ENCODE measurements at places on chromosomes 5 and 9. TPM values are rescaled to one million over a fixed set of nuclear protein-coding genes. Genes with fewer than 3 reads are reported as not detected.

DNA sequence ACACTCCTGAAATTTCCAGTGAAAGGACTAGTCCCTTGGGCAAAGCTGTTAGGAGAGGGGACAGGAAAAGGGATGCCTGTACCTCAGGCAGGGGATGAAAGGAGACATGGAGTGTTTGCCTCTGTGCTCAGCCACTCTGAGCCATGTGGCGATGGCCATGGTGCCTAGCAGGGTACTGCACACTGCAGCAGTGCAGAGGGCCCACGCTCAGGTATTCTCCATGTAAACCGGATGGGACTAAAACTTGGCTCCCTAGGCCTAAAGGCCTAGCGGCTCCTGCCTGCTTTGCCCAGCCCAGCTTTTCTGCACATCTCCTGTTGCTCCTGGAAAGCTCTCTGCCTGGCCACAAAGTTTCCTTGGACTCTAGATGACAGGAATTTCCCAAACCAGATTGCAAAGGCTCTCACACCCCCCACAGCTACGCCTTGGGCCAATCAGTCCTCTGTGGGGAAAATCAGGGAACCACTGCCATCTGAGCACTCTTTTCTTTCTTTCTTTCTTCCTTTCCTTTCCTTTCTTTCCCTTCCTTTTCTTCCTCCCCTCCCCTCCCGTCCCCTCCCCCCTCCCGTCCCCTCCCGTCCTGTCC is 44.3 kb downstream of the HABP4 start:
- no peak for DNase-seq

GRCh38 chr9:90840696-90841095 is 39.1 kb downstream of the SYK start:
- no peak for DNase-seq

DNA sequence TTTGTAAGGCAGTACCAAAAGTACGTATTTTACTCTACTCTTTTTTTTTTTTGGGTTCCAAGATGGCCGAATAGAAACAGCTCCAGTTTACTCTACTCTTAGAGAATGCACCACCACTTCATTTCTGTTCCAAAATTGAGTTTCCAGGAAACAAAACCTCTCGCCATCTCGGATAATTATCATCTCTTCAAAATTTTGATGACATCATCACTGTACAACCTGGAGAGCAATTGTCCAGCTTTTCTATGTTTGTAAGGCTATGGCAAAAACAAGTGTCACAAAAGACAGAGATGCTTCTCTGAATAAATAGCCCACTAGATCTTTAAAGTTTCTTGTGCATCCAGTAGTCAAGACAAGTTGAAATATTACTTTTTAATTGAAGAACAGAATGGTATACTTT is 1631.9 kb upstream of the CDH6 start:
- no peak for DNase-seq

DNA sequence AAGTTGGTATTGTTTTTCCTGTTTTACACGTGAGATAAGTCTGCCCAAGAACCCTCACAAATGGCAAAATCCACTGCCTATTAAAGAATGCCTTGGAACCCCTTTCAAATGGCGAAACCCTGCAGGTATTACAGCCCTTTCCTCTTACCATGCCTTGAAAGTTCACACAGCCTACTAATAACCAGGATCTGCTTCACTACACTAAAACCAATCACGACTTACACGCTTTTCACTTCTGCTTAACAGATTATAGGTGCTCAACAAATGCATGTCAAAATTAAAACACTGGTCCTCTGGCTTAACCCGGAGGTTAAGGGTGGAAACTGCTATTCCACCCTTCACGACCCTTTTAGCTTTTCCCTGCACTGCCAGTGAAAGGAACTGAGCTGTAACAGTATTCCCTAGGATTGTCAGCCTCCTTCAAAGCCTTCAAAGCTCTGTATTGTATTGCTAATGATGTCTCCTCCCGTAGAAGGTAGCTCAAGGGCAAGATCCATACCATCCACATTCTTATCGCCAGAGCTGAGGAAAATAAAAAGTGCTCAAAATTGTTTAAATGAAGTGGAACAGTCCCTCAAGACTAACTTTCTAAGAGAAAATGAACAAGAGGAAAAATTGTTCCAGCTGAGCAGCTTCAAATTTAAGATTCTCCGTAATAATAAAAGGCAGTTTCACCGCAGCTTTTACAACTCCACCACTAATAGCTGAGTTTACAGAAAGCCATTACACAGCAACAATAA is 997 bp downstream of the AUH start:
- no peak for DNase-seq

- DNase-seq = no peak
Measured at GRCh38 chr9:64773491-64773931, 511.5 kb downstream of the FOXD4L5 start.

DNA sequence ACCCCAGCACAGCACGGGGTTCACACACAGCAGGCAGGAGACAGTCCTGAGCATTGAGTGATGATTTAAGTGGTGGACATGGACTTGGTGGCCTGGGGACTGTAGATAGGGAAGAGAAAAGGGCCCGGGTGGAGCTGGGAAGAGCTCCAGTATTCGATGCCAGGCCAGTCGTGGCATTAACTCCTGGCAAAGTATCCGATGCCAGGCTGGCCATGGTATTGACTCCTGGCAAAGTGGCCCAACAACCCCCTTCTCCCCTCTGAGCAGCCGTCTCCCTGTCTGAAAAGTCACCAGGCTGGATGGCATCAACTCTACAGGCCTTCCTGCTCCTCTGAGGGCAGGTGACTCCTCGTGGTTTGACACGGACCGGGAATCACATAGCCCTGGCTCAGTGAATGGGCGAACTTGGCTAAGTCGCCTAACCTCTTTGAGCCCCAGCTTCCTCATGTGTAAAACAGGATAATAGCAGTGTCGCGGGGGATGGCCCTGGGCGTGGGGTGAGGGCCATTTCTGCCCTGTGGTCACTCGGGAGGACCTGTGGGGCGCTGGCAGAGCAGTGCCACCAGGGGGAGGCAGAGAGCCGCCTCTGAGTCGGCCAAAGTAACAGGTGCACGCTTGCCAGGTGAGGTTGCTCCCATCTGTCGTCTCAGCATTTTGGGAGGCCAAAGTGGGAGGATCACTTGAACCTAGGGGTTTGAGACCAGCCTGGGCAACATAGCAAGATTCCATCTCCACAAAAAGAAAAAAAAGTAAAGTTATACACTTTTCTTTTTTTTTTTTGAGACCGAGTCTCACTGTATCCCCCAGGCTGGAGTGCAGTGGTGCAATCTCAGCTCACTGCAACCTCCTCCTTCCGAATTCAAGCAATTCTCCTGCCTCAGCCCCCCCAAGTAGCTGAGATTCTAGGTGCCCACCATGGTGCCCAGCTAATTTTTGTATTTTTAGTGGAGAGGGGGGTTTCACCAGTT is 5.7 kb upstream of the SEC16A start:
- peak; percentile 67 for DNase-seq

- DNase-seq = no peak
Measured at GRCh38 chr5:117212866-117213265, 638.2 kb upstream of the SEMA6A start.

DNA sequence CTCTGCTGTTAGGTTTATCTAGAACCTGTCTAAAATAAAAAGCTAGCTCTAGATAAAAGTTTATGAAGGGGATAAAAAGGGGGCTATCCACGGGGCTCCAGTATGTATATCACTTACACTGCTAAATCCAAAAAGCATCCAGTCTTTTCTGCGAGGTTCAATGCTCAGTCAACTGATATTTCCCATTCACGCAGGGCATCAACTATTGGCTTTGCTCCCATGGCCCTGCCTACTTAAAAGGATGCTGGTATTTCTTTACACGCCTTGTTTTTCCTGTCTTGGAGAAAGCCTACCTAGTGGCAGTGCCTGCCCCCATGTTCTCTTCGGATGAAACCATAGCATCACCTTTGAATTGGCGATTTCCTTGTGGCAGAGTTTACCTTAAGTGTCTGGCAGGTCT is 8.1 kb downstream of the SPRY4 start:
- DNase-seq = no peak

DNA sequence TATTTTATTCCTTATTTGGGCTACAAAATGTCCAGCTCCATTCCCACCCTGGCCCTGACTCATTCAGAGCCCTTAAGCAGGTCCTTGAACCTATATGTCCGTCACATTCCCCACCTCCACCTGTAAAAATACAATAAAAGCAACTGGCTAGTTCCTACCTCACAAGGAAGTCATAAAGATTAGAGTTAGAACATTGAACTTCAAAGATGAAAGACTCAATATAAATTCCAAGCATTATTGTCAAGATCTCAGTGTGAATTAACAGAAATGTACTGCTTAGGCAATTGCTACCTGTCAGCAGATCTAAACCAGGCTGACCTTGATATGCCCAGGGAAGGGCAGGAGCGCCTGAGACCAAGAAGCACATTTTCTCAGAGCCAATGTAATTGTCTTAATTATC is 221.8 kb downstream of the ENC1 start:
- no peak for DNase-seq

CCL27 gene
- not detected for total RNA-seq

OR1Q1 gene
- total RNA-seq = not detected

DNA sequence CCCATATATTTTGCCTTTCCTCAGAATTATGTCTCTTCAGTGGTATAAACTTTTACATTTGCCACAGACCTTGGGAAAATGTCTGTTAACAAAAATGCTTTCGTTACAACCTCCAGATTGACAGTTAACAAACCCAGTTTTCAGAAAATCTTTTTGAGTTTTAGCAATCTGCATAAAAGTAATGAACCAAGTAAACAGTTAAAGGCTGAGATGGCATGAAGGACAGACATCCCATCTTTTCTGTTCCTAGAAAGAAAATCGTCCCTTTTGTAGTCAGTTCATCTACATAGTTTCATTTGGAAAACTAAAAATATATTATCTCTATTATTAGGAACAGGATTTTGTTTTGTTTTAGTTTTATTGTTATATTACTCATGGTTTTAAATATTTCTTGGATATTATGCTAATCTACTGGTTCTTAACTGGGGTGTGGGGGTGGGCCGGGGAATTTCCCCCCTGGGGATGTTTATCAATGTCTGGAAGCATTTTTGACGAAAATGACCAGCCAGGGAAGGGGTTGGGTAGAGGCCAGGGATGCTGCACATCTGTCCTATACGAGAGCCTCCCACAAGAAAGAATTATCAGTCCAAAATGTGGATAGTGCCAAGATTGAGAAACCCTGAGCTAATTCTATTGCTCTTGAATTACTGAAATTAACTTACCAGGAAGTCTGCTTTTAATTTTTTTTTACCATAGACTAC is 11.9 kb downstream of the FYB1 start:
- no peak for DNase-seq

GRCh38 chr9:70111641-70112236 is 68.1 kb downstream of the MAMDC2 start:
- no peak for DNase-seq

GRCh38 chr9:107707428-107707837 is 217.9 kb upstream of the KLF4 start:
- DNase-seq = no peak

All from CD4-positive, alpha-beta T cell (primary cell).